ENCODE measurements at places on chromosomes 5 and 9.

- H3K4me1 ChIP-seq = peaks cover 53% of the 10 kb centered on the region
- peak overlapping the region; percentile 41 for H3K4me3 ChIP-seq
- DNase-seq = peak; percentile 48
- H3K36me3 ChIP-seq = no peaks in the 10 kb centered on the region
- H3K27me3 ChIP-seq = no peaks in the 10 kb centered on the region
Observed at GRCh38 chr9:87581513-87581912, 83.8 kb downstream of the DAPK1 start.

GRCh38 chr5:32325062-32325461 lies 12.3 kb upstream of the MTMR12 start:
- H3K36me3 ChIP-seq = no peaks in the 10 kb centered on the region
- no peaks in the 10 kb centered on the region for H3K27me3 ChIP-seq
- H3K4me1 ChIP-seq = no peaks in the 10 kb centered on the region

DNA sequence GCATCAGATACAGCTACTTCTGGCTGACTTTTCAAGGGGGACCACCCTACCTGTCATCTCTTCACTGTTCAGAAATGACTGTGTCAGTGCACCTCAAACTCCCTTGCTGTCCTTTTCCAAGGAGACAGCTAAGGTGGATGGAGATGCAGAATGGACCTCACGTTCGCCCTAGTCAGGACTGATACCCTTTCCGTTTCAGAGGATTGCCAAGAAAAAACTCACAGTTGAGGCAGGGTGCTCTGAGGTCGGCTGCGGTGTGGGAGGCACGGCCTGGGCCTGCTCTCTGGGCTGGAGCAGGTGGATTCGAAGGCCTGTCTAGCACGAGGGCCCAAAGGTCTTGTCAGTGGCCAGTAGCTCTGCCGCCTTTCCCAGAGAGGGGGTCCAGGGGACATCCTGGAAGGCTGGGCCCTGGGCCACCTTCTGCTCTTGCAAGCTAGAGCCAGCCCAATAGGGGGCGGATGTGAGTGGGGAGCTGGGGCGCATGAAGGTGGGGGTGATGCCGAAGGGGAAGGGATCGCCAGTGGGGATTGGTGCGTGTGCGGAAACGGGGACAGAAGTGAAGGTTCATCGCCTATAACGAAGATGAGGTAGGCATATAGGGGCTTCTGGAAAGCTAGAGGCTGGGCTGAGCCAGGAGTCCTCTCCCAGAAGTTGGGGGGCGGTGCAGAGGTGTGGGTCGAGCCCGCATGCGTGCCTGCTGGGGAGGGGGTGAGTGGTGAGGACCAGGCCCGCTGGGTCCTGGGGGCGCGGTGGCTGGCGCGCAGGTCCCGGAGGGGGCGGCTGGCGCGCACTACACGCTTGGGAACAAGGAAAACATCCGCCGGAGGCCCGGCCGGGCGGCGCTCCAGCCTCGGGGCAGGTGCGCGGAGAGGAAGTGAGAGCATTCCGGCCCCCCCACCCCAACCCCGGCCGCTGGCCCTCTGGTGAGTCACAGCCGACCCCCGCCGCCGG lies 2.5 kb upstream of the MSMP start:
- peak overlapping the region; percentile 61 for H3K4me3 ChIP-seq
- H3K27ac ChIP-seq = peak overlapping the region; percentile 75
- peak; percentile 72 for DNase-seq
- no peaks in the 10 kb centered on the region for H3K4me1 ChIP-seq
- H3K36me3 ChIP-seq = peaks cover 5% of the 10 kb centered on the region

DNA sequence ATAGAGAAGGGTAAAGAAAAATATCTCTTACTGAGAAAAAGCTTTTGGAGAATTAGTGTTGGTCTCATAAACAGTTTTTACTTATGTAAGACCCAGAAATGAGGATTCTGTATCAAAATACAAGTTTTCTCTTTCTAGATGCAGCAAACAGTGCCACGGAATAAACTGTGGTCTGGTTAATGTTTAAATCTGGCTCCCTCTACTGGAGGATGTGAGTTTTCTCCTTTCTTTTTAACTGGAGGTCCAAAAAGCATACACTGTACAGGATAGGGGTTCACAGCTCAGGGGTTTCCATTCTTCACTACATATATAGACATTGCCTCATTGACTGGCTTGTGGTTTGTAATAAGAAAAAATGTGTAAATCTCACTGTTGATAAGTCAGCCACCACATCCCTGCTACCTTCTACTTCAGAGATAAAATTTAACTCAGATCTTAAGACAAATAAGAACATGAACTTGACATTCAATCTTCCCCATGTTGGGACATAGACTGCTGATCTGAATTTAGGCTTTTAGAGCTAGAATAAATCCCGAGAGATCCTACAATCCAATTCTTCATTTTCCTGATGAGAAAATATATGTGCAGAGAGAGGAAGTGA lies 98.9 kb downstream of the CFAP95 start:
- DNase-seq = peak; percentile 76
- H3K27me3 ChIP-seq = peaks cover 6% of the 10 kb centered on the region
- H3K4me1 ChIP-seq = no peaks in the 10 kb centered on the region
- no peaks in the 10 kb centered on the region for H3K36me3 ChIP-seq
- no peak overlapping the region for H3K4me3 ChIP-seq
- no peak overlapping the region for H3K27ac ChIP-seq

- H3K4me1 ChIP-seq = peaks cover 6% of the 10 kb centered on the region
- H3K36me3 ChIP-seq = no peaks in the 10 kb centered on the region
- no peak overlapping the region for H3K4me3 ChIP-seq
- no peak for DNase-seq
- H3K27me3 ChIP-seq = no peaks in the 10 kb centered on the region
- no peak overlapping the region for H3K27ac ChIP-seq
Observed at GRCh38 chr5:56207537-56207936, 25.6 kb downstream of the ANKRD55 start.

- H3K27ac ChIP-seq = no peak within 1 kb of the TSS
- no peaks in the 10 kb centered on the region for H3K4me1 ChIP-seq
- no peaks in the 10 kb centered on the region for H3K36me3 ChIP-seq
- DNase-seq = no peak
- no peaks in the 10 kb centered on the region for H3K27me3 ChIP-seq
- no peak within 1 kb of the TSS for H3K4me3 ChIP-seq
Observed at GRCh38 chr5:10307206-10308148, at the start of gene CMBL. TSS of gene CMBL (minus strand) at chr5:10307902. CDS start at chr5:10290762, 17,140 bp downstream.

- peaks cover 8% of the 10 kb centered on the region for H3K4me1 ChIP-seq
- H3K36me3 ChIP-seq = no peaks in the 10 kb centered on the region
- no peak overlapping the region for H3K27ac ChIP-seq
- H3K4me3 ChIP-seq = no peak overlapping the region
- no peak for DNase-seq
Observed at GRCh38 chr9:137396227-137396626, 26.7 kb downstream of the EXD3 start.
